Upper lobe of left lung (tissue), 6 donors: ENCODE measurements at places on chromosomes 3 and 15. TPM values are rescaled to one million over a fixed set of nuclear protein-coding genes. Genes with fewer than 3 reads are reported as not detected.

- H3K36me3 ChIP-seq: peaks cover 16% of the 10 kb centered on the region
- H3K27me3 ChIP-seq: no peaks in the 10 kb centered on the region
- H3K4me3 ChIP-seq: no peak overlapping the region
- H3K4me1 ChIP-seq: no peaks in the 10 kb centered on the region
- DNase-seq: no peak
- H3K27ac ChIP-seq: no peak overlapping the region
Measured at GRCh38 chr3:56724676-56725075, 41.6 kb upstream of the TASOR start.

- H3K27ac ChIP-seq: no peak overlapping the region
- peaks cover 23% of the 10 kb centered on the region for H3K4me1 ChIP-seq
- H3K36me3 ChIP-seq: peaks cover 20% of the 10 kb centered on the region
- DNase-seq: no peak
- H3K27me3 ChIP-seq: no peaks in the 10 kb centered on the region
- no peak overlapping the region for H3K4me3 ChIP-seq
Measured at GRCh38 chr3:120602682-120603081, 6.5 kb downstream of the NDUFB4 start.

DNA sequence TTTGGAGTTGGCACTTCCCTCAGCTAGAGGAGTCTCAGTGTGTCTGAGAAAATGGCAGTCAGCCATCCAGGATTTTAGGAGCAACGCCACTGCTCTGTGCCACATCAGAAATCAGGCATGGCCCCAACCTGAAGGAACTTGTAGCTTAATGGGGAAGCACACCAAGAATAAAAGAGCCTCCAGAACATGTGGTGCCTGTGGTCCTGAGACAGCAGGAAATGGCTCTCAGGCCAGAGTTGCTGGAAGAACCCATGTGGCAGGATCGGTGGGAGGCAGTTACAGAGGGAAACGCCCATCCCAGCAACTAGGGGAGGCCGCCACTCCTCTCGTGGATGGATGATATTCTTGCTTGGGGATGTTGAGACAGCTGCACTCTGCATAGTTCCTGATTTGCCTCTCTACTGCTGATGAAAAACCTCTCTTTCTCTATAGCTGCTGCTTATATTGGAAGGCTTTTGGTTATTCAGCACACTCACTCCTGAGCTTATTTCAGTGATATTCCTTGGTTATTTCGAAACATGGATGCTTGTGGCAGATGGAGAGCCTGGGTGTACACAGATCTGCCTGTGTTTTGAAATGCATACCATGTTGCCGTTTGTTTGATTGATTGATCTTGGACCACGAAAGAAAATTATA, 52.4 kb downstream of the KLHL25 start:
- H3K4me1 ChIP-seq: peaks cover 6% of the 10 kb centered on the region
- no peaks in the 10 kb centered on the region for H3K27me3 ChIP-seq
- H3K4me3 ChIP-seq: no peak overlapping the region

GRCh38 chr3:31659246-31659645, 126.5 kb downstream of the STT3B start:
- H3K27ac ChIP-seq: no peak overlapping the region
- no peaks in the 10 kb centered on the region for H3K4me1 ChIP-seq
- H3K4me3 ChIP-seq: no peak overlapping the region
- DNase-seq: no peak
- no peaks in the 10 kb centered on the region for H3K27me3 ChIP-seq

- H3K4me1 ChIP-seq: peaks cover 9% of the 10 kb centered on the region
- H3K36me3 ChIP-seq: no peaks in the 10 kb centered on the region
- peaks cover 3% of the 10 kb centered on the region for H3K27me3 ChIP-seq
- no peak for DNase-seq
Measured at GRCh38 chr3:112000966-112001365, 2.2 kb downstream of the TAGLN3 start.

- peaks cover under 1% of the 10 kb centered on the region for H3K4me1 ChIP-seq
- no peak overlapping the region for H3K27ac ChIP-seq
- H3K27me3 ChIP-seq: peaks cover 5% of the 10 kb centered on the region
- DNase-seq: no peak
- H3K36me3 ChIP-seq: no peaks in the 10 kb centered on the region
Measured at GRCh38 chr15:40430271-40430805, 10.4 kb upstream of the BAHD1 start.

DNA sequence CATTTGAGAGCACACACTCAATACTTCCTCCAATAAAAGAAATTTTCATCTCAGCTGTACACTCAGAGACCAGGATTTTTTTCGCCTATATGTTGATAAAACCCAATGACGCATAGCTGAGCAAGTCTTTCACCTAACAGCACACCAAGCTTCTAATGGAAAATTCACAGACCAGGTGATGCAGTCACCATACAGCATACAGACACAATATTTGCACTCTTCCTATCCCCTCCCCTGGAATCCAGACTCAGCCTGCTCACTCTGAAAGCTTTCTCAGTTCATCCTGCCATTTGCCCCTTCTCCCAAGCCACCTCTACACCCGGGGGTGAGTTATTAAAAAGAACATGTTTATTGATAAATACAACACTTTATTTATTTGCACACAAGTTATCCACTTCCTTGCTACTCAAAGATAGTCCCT, 1.7 kb downstream of the TBC1D5 start:
- peak overlapping the region; percentile 95 for H3K27ac ChIP-seq
- H3K4me1 ChIP-seq: peaks cover 29% of the 10 kb centered on the region
- no peaks in the 10 kb centered on the region for H3K27me3 ChIP-seq
- H3K36me3 ChIP-seq: no peaks in the 10 kb centered on the region
- DNase-seq: no peak
- peak overlapping the region; percentile 94 for H3K4me3 ChIP-seq

DNA sequence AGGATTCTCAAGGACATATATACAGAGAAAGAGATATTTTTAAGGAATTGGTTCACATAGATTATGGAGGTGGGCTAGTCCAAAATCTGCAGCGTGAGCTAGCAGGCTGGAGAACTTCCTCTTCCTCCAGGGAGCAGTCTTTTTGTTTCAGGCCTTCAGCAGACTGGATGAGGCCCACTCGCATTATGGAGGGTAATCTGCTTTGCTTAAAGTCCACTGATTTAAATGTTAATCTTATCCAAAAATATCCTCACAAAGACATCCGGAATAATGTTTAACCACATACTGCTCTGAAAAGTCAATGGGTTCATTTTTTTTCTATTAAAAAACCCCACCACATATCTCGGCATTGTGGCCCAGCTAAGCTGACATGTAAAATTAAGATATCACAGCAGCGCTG, 22.2 kb upstream of the NRROS start:
- H3K27ac ChIP-seq: no peak overlapping the region
- H3K4me3 ChIP-seq: no peak overlapping the region
- H3K27me3 ChIP-seq: no peaks in the 10 kb centered on the region
- no peak for DNase-seq

GRCh38 chr15:92399271-92399950, 5.7 kb downstream of the ST8SIA2 start:
- H3K27me3 ChIP-seq: no peaks in the 10 kb centered on the region
- H3K4me1 ChIP-seq: peaks cover 6% of the 10 kb centered on the region
- DNase-seq: no peak
- H3K27ac ChIP-seq: no peak overlapping the region
- H3K36me3 ChIP-seq: no peaks in the 10 kb centered on the region
- H3K4me3 ChIP-seq: no peak overlapping the region

DNA sequence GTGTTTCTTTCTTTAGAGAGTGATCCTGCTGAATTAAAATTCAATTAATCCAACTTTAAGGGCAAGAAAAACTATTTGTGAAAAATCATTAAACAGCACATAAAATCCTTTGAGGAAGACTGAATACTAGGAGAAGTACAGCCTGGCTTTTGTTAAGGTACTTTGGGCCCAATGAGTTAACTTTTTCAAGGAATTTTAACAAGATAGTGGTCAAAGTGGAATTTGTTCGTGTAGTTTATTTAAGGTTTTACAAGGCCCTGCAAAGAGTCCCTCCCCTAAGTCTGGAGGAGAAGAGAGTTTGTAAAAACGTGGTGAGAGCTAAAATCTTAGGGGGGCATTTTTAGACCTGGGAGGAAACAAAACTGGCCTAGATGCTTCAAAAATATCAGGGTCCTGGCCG, 26.0 kb upstream of the TRIM71 start:
- DNase-seq: no peak
- no peaks in the 10 kb centered on the region for H3K36me3 ChIP-seq
- no peak overlapping the region for H3K27ac ChIP-seq
- H3K27me3 ChIP-seq: no peaks in the 10 kb centered on the region
- peaks cover 16% of the 10 kb centered on the region for H3K4me1 ChIP-seq

- no peaks in the 10 kb centered on the region for H3K27me3 ChIP-seq
- H3K4me1 ChIP-seq: peaks cover 8% of the 10 kb centered on the region
- peak overlapping the region; percentile 37 for H3K27ac ChIP-seq
- H3K4me3 ChIP-seq: no peak overlapping the region
- DNase-seq: no peak
- H3K36me3 ChIP-seq: no peaks in the 10 kb centered on the region
Measured at GRCh38 chr3:71512544-71512943, 71.0 kb downstream of the FOXP1 start.

GRCh38 chr3:95705786-95706418, 1108.5 kb upstream of the EPHA6 start:
- peak overlapping the region; percentile 23 for H3K4me3 ChIP-seq
- no peak overlapping the region for H3K27ac ChIP-seq
- no peaks in the 10 kb centered on the region for H3K36me3 ChIP-seq
- H3K27me3 ChIP-seq: no peaks in the 10 kb centered on the region

DNA sequence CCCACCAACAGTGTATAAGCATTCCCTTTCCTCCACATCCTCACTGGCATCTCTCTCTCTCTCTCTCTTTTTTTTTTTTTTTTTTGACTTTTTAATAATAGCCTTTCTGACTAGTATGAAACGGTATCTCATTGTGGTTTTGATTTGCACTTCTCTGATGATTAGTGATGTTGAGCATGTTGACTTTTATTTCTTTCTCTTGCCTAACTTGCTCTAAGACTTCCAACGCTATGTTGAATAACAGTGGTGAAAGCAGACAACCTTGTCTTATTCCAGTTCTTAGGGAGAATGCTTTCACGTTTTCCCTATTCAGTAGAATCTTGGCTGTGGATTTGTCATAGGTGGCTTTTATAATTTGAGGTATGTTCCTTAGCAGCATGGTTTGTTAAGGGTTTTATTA, 249.4 kb upstream of the MDFIC2 start:
- H3K27ac ChIP-seq: no peak overlapping the region
- no peaks in the 10 kb centered on the region for H3K27me3 ChIP-seq
- no peaks in the 10 kb centered on the region for H3K4me1 ChIP-seq
- no peaks in the 10 kb centered on the region for H3K36me3 ChIP-seq

- H3K36me3 ChIP-seq: no peaks in the 10 kb centered on the region
- H3K27me3 ChIP-seq: no peaks in the 10 kb centered on the region
- H3K4me1 ChIP-seq: peaks cover 20% of the 10 kb centered on the region
- H3K27ac ChIP-seq: no peak overlapping the region
- H3K4me3 ChIP-seq: no peak overlapping the region
Measured at GRCh38 chr3:190089711-190090110, 31.0 kb downstream of the P3H2 start.

DNA sequence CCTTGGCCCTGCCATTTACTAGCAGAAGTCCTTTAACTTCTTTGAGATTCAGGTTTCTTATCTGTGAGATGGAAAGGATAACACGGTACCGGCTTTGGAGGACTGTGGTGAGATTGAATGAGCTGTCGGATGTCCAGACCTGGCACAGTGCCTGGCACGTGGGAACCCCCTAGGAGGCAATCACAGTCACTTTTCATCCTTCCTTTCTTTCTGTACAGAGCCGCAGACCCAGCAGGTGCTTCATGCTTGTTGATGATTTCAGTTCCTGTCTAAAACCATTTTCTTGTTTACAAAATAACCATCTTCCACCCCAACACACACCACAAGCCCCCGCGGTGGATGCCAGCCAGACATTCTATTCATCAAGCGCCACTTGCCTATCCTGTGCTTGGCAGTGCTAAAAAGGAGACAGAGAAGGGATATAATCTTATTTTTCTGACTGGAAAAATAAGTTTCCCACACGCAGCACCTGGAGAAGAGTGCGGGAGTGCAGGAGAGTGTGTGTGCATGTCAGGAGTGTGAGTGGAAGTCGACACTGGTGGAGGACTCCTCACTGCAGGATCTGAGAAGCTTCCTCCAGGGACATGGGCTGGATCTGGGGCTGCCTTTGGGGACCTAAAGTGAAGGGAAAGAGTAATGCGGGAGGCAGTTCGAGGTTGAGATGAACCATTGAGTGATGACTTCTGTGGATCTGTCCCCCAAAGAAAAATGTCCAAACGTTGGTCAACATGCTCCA, 85.7 kb downstream of the ST6GAL1 start:
- no peak overlapping the region for H3K4me3 ChIP-seq
- no peaks in the 10 kb centered on the region for H3K27me3 ChIP-seq

- peaks cover 3% of the 10 kb centered on the region for H3K36me3 ChIP-seq
- no peaks in the 10 kb centered on the region for H3K4me1 ChIP-seq
- DNase-seq: no peak
- no peak overlapping the region for H3K4me3 ChIP-seq
- no peak overlapping the region for H3K27ac ChIP-seq
Measured at GRCh38 chr15:64934023-64934422, 22.3 kb downstream of the ANKDD1A start.

The C3orf22 gene
- total RNA-seq: not detected

The LINGO1 gene
- total RNA-seq: not detected

The GRIP2 gene
- 1.0 TPM for total RNA-seq

The PARP14 gene
- 376 TPM for total RNA-seq

The EHD4 gene
- total RNA-seq: 30.1 TPM

The BRPF1 gene
- total RNA-seq: 18.8 TPM

The SLC2A2 gene
- not detected for total RNA-seq

The WDR72 gene
- 2.8 TPM for total RNA-seq

The PEAK1 gene
- total RNA-seq: 85.1 TPM

The ONECUT1 gene
- not detected for total RNA-seq
